NCI-H1105 treated with DMSO at 0.1 percent for 48 hours (cell line): ENCODE measurements at places on chromosomes 7 and 10.
A peak's percentile ranks its signal among the peaks of the same experiment; 100 is the strongest.

GRCh38 chr7:156499247-156499881, 141.2 kb upstream of the RNF32 start:
- no peak for DNase-seq

GRCh38 chr7:24966802-24967201, 13.2 kb downstream of the OSBPL3 start:
- DNase-seq = no peak

- DNase-seq = no peak
Measured at GRCh38 chr7:69218576-69218975, 379.7 kb upstream of the AUTS2 start.

DNA sequence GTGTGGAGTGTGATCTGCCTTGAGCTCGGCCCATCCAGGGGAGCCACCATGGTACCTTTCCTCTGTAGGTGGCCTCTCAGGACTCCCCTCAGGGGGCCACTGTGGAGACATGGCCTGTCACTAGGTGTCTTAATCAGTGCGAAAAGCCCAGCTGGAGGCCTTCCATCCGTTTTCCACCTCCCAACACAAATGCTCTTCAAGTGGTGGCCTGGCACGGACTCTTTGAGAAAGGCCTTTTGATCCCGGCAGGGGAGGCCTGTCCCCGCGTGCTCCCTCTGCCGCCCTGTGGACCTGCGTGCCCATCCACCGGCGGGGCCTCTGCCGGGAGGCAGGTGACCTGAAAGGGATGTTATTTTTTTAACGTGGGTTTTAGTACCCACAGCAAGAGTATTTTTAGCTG, 149.5 kb downstream of the RGS10 start:
- DNase-seq = no peak

- DNase-seq = no peak
Measured at GRCh38 chr7:30705008-30705407, 22.8 kb upstream of the CRHR2 start.

- no peak for DNase-seq
Measured at GRCh38 chr10:70661623-70662361, 10.5 kb upstream of the ADAMTS14 start.

DNA sequence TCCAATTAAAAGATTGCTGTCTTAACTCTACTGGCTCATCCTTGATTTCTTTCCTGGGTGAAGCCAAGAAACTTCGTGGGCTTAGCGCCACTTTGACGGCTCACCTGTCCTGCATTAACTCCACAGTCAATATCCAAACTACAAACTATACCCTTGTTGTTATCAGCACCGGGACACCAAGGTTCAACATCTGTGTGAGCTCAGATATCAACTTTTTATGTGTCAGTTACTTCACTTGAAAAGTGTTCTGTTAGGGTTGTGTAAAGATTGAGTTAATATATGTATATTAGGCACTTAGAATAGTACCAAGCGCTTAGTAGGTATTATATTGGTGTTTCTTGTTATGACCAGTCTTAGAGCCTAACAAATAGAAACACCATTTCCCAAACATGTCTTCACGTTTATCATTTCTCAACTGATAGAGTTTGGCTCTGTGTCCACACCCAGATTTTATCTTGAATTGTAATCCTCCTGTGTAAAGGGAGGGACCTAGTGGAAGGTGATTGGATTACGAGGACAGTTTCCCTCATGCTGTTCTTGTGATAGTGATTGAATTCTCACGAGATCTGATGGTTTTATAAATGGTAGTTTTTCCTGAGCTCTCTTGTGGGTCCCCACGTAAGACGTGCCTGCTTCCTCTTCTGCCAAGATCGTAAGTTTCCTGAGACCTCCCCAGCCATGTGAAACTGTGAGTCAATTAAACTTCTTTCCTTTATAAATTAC, 19.0 kb upstream of the ST8SIA6 start:
- no peak for DNase-seq

DNA sequence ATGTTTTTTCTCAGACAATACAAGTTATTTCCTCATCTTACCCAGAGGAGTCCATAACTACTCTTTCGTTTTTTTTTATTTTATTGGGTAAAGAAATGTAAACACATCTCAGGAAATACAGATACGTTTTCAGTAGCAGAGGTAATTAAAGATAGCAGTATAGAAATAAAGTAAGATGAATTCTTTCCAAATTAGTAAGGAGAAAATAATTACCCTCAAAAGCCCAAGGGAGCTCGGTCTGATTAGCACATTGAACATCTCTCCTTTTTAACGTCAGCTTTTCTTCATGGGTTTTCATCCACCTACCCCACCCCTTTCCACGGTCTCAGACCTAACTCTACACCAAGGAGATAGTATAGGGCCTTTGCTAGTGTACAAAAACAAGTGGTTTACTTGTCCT, 294.2 kb downstream of the GRID1 start:
- no peak for DNase-seq

DNA sequence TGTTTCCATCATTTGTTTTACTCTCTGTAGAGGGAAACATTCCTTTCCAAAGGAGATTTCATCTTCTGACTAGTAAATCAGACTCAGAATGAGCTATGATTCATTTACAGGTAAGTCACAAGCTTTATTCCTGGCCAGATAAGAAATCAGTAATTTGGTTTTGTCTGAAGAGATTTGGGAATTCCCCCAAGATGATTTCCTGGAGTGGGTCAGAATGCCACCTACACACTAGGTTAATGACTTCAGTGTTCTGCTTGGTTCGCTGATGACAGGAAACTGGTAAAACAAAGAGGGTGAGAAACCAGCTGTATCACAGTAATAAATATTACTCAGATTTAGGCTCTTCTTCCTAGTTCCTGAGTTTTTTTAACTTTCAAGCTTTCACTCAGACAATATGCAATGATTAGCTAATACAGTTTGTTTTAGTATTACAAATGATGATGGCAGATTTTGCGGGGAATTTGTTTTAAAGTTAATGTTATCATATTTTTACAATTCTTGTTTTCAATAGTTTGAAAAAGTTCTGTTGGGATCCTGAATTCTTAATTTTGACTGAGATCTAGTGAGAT, 8.3 kb upstream of the ASZ1 start:
- DNase-seq = no peak

- DNase-seq = no peak
Measured at GRCh38 chr7:80726666-80727065, 88.2 kb downstream of the CD36 start.

DNA sequence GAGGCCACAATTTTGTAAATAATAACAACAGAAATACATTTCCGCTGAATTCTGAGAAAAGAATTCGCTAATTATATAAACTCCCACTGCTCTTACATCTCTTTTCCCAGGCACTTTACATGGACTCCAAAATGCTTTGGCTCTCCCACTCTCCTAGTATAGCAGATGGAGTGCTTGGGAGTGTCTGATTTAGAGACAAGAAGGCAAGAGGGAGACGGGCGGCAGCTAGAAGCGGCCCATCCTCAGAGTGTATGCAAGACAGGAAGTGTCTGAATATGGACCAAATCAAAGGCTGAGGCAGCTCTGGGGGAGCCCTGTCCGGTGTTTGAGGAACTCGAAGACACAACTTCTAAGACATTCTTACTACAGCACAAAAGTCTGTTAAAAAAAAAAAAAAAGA, 212.1 kb downstream of the GFRA1 start:
- no peak for DNase-seq

- DNase-seq = peak; percentile 58
Measured at GRCh38 chr7:124784879-124785818, 19.6 kb upstream of the GPR37 start.
